Left kidney (tissue), 8 donors: ENCODE measurements at places on chromosomes 3 and 15. TPM values are rescaled to one million over a fixed set of nuclear protein-coding genes. Genes with fewer than 3 reads are reported as not detected.

- no peak for DNase-seq
Observed at GRCh38 chr15:68218331-68218730, 11.2 kb downstream of the CLN6 start.

DNA sequence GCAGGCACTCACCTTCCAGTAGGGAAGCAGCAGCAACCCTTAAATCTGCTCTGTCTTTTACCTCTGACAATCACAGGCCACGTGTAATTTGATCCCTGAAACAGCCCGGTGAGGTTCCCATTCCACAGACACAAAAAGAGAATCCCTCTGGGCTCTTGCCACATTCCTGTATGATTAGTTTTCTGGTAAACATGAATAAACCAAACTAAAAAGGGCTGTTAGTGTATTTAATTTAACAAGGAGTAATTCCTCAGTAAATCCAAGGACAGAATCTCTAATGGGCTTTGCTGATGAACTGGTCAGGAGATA is 186.9 kb downstream of the FAM43A start:
- no peak for DNase-seq

DNA sequence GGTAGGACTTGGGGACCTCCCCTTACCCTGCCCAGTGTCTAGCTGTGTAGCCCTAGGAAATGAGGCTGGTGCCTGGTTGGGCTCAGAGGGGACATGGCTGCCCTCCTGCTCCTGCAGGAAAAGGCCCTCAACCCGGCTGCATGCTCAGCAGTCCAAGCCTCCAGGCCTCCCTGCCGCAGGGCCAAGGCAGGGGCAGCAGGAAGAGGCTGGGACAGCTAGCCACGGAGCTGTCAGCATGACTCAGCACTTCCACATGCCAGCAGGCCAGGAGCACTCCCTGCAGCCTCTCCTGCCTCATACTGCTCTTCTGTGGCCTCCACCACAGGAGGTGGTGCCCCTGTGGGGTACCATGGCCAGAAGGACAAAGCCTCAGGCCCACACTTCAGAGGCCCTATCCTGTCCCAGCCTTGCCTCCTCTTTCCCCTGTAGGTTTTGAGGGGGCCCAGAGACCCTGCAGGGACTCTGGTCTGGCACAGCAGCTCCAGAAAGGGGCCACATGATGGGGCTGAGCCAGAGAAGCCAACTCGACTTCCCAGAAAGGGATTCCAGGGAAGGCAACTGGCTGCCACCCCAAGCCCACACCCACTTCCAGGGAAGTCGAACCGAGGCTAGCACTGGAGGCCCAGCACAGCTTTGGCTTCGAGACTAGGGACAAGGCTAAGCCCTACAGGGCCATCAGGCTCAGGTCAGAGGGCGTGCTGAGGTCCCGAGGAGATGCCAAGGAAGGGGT is 19.5 kb downstream of the TKT start:
- no peak for DNase-seq

DNA sequence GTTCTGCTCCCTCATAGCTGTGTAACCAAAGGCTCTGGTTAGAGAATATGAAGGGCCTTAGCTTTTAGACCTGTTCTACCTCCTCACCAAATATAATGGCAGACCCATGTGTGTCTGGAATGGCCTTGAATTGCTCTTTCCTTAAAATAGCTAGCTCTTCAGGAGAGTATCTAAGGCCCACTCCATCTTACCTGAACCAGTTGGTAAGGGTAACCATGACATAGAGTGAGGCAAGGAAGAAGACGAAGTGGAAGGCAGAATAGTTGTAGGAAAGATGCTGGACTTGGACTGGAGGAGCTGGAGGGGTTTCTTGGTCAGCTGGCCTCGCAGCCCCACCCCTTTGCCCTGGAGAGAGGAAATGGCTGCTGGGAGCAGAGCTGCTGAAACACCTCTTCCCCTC is 3.1 kb downstream of the SERF2 start:
- no peak for DNase-seq

UROC1 gene
- 0.15 TPM for polyA plus RNA-seq

DNA sequence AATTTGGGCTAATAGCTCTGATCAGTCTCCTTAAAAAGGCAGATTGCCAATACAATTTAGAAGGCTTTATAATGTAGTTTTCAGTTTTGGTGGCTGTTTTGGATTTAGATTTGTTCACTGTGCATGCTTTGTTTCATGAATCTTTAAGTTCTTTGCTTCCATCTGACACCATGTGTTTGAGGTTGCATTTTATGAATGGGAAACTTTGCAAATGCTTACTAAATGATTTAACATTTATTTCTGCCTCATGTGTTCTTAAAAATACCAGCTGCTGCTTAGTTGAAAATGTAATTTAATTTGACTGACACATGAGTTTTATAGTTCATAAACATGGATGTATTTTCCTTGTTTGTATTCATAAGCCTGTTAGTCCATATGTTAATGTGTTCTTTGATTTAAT is 78.6 kb downstream of the RNF13 start:
- DNase-seq, result no peak

SCN11A gene
- 1.8 TPM for polyA plus RNA-seq

DNA sequence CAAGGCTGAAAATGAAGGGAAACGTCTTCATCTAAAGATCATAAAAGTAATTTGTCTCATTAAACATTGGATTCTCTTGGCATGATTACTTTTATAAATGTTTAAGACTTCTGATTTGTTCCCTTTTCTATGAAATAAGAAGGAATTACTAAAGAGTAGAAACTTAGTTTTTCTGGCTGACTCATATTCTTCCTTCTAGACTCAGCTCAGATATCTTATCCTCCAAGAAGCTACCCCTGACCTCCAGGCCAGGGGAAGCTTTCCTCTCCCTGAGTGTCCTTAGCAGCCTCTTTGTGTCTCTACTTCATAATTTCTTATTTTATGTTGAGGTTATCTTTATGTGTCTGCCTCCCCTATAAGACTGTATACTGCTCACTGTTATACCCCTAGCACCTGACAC is 291.9 kb upstream of the STT3B start:
- no peak for DNase-seq

DNA sequence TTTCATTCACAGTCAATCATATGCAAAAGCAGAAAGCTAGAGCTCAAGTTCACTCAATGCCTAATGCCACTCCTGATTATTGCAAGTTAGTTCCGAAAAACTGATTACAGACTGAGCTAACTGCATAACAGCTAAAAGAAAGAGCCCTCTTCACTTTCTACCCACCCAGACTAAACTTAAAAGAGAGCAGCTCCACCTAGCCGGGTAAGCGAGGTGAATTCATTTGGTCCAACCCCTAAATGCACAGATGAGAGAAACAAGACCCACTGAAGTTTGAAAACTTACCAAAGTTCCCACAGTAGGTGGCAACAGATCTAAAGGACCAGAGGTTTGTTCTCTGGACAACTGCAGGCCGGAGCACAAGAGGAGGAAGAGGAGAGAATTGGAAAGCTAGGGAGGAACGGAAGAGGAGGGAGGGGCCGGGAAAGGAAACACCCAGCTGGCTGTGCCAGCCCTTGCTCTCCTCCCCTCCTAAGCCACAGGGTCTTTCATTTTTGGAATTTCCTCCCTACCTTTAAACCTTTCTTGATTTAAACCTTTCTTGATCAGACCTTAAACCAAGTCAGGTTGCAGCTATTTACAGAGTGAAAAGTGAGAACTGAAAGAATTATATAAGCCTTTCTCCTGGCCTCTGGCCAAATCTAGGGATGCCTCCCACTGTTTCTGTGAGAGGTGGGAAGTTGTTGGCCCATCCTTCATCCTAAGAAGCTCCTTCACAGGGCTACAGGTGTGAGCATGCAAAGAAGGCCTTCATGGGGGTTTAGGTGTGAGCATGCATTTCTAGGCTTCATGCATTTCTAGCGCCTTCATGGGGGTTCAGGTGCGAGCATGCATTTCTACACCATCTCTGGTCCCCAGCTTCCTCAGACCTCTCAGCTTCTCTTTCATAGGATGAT is 114.7 kb upstream of the LMOD3 start:
- no peak for DNase-seq

PTH1R gene
- polyA plus RNA-seq, result 178 TPM

GRCh38 chr15:48527517-48527916 is 118.0 kb downstream of the FBN1 start:
- DNase-seq, result no peak

GRCh38 chr3:100634493-100635272 is 25.3 kb downstream of the ADGRG7 start:
- no peak for DNase-seq

- peak; percentile 52 for DNase-seq
Observed at GRCh38 chr15:57734860-57735259, 28.3 kb downstream of the POLR2M start.

DNA sequence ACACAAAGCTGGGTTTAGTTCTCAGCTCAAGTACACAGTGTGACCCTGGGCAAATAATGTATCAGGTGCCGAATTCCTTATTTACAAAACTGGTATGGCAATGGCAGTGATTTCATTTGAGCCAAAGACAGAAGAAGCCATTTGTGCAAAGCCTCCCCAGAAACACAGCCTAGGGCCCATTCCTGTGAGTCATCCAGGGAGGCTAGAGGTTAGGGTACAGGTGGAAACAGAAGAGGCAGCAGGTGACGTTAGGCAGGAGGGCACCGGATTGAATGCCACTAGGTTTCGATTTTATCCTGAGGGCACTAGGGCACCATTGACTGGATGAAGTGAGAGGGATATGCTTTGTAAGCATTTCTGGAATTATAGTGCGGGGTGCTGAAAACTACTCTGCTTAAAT is 766.9 kb upstream of the NR2F2 start:
- DNase-seq, result no peak

DNA sequence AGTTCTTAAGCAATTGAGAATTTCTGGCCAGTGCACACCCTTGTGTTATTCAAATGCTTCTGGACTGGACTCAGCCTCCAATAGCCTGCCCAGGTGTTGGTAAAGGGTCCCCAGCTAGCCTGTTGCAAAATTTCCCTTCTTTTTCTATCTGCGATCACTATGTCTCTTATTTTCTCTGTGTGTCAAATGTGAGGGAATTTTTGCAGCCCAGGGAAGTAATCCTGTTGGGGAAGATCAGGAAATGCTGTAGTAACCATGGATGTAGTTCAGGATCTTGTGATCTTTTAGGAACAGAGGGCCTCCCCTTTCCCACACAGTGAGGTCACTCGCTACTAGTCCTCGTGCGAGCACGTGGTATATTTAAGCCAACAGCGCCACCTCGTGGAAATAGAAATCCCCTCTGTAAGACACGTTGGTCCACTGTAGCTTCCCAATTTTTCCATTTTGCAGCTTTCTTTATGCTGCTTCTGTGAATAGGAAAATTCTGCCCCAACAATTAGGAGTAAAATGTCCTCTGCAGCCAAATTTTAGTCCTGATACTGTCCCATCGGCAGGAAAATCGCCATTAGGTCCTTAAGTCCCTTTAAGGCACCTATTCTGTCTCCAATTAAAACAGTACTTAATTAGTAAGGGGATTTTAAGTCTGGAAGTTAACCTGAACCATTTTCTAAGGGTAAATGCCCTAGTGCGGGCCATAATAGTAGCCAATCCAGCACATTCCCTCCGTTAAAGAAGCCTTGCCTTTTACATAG is 4.0 kb upstream of the SMCO1 start:
- DNase-seq, result no peak

GDPGP1 gene
- 5.8 TPM for polyA plus RNA-seq

CPLX3 gene
- not detected for polyA plus RNA-seq

GRCh38 chr15:73799466-73799865 is 46.3 kb upstream of the INSYN1 start:
- DNase-seq, result no peak

DNA sequence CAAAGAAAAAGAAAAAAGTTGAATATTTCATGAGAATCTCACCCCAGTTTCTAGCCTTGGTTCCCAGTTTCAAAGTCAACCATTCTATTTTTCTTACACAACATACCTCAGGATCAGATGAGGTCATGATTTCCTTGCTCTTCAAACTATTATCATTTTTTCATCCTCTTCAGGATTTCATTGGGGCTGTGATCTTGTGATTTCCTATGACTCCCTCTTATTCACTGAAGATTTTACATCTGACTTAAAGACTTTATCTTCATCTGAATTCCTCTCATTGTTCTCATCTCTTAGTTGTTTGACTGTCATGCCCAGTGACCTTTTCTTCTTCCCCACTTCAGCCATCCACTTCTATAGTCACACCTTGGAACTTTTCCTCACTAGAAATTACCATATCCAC is 3.1 kb upstream of the C3orf33 start:
- no peak for DNase-seq

DNA sequence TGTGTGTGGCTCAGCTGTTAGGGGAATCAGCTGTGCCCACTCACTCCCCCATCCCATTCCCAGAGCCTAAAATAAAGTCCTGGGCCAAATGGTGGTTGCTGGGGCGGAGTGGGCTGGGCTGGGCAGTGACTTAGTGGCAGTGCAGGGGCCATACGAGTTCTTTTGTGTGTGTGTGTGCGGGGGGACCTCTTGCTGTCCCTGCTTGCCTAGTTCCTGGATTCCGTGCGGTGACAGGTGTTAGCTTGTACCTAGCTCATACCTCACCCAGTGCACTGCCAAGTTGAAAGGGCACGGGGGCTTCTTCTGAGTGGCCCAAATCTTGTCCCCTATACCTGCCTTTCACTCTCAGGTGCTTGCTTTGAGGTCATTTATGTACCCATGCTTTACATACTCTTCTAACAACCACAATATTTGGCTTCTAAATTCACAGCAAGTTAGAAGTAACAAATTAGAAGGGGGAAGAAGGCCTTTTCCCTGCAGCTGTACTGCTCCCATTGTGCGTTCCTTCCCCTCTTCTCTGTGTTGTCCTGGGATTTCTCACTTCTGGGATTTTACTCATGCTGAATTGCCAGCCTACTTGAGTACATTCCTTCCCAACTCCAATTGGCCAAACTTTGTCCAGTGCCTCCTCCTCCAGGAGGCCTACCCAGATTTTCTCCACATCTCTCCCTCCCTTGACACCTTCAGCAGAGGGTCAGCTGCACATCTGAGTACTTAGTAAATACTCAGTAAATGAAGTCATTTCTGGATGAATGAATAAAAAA is 66.3 kb upstream of the POLG start:
- DNase-seq, result no peak

GRCh38 chr3:32959371-32959770 is 7.9 kb downstream of the CCR4 start:
- no peak for DNase-seq

CCDC54 gene
- polyA plus RNA-seq, result 0.28 TPM

SCAANT1 gene
- 1.0 TPM for polyA plus RNA-seq

TOP2B gene
- 353 TPM for polyA plus RNA-seq

CHRNA7 gene
- 37.3 TPM for polyA plus RNA-seq

RSRC1 gene
- 40.0 TPM for polyA plus RNA-seq

EBLN2 gene
- polyA plus RNA-seq, result 7.7 TPM

EIF4E3 gene
- 13.1 TPM for polyA plus RNA-seq

- DNase-seq, result no peak
Observed at GRCh38 chr3:119293105-119293870, 895 bp upstream of the ARHGAP31 start.

- DNase-seq, result peak; percentile 50
Observed at GRCh38 chr3:11282250-11283138, 10.3 kb downstream of the ATG7 start.

GRCh38 chr3:122502941-122503340 is 11.8 kb downstream of the KPNA1 start:
- DNase-seq, result no peak
